Cortex of kidney (tissue), 1 donor: ENCODE measurements at places on chromosomes 3 and 15.

DNA sequence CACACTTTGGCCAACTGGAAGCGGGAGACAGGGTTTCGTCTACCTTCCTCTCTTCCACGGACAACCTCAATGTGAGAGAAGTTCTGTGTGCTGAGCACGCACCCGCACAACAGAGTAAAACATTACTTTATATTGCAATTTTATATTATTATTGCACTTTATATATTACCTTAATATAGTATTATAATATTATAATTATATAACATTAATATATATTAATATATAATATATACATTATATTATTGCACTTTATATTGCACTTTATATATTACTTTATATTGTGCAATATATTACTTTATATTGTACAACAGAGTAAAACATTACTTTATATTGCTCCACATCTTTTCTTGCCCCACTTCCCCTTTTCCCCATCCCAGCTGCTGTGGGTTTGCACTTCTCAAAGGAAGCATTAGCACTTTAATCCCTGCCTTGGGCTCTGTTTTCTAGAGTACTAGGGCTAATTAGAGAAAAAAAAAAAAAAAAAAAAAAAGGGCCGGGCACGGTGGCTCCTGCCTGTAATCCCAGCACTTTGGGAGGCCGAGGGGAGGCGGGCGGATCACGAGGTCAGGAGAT is 76.4 kb upstream of the SLC4A7 start:
- no peak for DNase-seq

DNA sequence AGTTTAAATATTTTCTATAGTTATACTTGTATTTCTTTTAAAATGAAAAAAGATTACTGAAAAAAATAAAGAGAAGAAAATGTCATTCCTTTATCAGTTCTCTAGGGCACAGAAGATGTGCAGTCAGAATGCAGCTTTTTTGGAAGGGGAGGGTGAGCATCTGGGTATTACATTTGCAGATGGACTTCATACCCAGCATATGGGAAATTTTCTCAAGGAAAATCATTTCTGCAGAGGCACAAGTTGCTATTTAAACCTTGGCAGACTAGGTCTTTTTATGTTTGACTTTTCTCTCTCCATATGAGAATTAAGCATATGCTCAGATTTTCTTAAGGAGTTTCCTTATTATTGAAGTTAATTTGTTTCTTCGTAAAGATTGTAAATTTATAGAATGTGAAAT is 39.5 kb upstream of the ZNF385D start:
- no peak for DNase-seq

GRCh38 chr15:98952381-98952803 is 55.2 kb downstream of the PGPEP1L start:
- DNase-seq, result no peak

- DNase-seq, result no peak
Measured at GRCh38 chr3:190076601-190077394, 43.9 kb downstream of the P3H2 start.

DNA sequence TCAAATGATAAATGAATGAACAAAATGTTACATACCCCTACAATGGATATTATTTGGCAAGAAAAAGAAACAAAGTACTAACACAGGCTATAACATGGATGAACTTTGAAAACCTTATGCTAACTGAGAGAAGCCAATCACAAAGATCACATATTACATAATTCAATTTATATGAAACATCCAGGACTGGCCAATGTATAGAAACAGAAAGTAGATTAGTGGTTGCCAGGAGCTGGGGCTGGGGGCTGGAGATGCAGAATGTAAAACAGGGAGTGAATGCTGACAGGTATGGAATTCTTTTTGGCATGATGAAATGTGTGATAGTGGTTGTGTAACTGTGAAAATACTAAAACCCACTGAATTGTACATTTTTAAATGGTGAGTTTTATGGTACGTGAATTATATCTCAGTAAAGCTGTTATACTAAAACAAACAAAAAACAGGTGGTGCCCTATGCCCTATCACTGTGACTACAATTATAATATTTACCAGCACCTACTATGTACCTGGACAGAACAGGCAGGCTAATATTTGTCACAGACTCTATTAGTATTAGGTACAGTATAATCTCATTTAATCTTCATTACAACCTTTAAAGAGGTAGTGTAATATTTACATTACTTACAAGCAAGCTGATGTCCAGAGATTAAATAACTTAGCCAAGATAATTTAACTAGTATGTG is 90.0 kb downstream of the ETFA start:
- no peak for DNase-seq
